Right ventricle myocardium inferior (tissue), 1 donor: ENCODE measurements at places on chromosomes 12 and 14.

GRCh38 chr12:81147292-81147919, 69.5 kb downstream of the ACSS3 start:
- no peak for DNase-seq

DNA sequence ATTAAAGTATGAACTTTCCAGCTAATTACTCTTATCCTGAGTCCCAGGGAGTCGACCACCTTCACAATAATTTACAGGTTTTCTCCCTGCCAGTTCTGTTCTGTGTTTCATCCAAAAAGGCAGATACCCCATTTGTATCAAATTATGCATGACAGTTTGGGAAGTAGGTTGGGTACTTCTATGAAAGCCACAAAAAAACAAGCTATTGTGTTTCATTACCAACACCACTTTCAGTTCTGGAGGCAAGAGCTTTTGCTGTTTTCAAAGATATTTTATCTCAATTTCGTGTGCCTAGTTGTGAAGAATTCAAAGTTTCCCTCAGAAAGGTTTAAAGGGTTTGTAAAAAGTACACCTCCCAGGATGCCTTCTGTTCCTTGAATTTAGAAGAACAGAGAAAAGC, 557.4 kb downstream of the FLRT2 start:
- DNase-seq = no peak

- no peak for DNase-seq
These were observed 44.8 kb downstream of the WDR20 start for GRCh38 chr14:102184316-102185035.

- DNase-seq = peak; percentile 96
These were observed 708 bp upstream of the ZBTB42 start for GRCh38 chr14:104800015-104800770.

DNA sequence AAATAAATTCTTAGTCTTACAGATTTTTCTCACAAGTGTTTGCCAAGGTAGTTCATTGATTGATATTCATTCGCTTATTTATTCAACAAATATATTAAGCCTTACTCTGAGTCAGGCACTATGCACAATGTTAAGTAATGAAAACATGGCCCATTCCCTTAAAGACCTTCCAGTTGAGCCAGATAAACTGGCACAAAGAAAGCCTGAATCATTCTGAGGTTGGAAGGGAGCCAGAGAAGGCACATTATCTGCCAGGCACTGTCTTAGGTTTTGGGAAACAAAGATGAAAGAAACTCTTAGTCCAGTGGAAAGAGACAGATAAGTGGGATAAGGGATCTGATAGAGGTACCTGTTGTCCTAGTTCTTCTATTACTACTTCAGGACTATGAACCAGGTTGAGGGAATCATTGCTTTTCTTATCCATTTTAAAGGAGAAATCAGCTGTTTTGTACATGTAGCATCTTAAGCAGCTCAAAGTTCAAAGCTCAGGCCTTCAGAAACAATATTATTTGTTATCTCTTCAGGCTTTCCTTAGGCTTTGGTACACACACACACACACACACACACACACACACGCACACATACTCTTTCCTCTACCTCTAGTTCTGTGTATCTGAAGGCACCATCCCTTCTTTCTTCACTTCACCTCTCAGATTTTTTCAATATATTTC, 27.0 kb downstream of the PDE6H start:
- DNase-seq = no peak

- DNase-seq = no peak
These were observed 53.3 kb upstream of the NR2C1 start for GRCh38 chr12:95126736-95127135.
